ENCODE measurements at places on chromosomes 6 and 20.

GRCh38 chr20:47993817-47994216 is 208.5 kb upstream of the SULF2 start:
- no peak for DNase-seq

DNA sequence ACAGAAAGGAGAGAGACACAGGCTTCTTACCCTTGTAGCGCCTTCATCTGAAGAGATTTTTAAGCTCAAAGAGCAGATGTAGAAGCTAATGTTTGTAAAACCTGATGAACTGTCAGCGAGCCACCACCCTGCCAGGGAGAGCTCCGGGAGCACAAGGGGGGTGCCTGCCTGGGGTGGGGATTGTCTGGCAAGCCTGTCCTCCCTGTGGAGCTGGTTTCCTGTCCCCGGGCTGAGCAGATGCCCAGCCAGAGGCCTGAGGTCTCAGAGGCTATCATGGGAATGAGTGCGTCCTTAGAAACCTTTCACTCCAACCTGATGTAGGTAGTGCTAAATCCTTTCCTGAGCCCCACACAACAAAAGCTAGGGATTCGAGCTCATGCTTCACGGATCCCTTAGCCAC is 41.9 kb upstream of the NR2E1 start:
- no peak for DNase-seq

DNA sequence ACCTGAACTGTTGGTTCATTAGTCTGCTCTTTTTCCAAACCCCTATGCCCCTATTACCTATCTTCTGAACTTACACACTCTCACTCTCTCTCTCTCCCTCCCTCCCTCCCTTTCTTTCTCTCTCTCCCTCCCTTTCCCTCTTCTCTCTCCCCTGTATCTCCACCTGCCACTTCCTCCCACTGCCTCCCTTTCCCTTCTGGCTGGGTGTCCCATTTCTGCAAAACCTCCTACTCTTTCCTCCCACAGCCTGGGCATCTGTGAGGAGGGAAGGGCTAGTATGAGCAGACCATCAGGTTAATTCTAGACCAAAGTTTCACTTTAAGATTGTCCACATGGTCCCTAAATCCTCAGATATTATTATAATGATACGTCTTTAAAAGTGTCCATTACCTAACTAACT is 95.1 kb downstream of the TMEM200A start:
- no peak for DNase-seq

- DNase-seq: no peak
These were observed 1.9 kb downstream of the FOXA2 start for GRCh38 chr20:22582386-22582963.

Data from NCI-H187 (cell line).